ENCODE measurements at places on chromosomes 13 and 19.

DNA sequence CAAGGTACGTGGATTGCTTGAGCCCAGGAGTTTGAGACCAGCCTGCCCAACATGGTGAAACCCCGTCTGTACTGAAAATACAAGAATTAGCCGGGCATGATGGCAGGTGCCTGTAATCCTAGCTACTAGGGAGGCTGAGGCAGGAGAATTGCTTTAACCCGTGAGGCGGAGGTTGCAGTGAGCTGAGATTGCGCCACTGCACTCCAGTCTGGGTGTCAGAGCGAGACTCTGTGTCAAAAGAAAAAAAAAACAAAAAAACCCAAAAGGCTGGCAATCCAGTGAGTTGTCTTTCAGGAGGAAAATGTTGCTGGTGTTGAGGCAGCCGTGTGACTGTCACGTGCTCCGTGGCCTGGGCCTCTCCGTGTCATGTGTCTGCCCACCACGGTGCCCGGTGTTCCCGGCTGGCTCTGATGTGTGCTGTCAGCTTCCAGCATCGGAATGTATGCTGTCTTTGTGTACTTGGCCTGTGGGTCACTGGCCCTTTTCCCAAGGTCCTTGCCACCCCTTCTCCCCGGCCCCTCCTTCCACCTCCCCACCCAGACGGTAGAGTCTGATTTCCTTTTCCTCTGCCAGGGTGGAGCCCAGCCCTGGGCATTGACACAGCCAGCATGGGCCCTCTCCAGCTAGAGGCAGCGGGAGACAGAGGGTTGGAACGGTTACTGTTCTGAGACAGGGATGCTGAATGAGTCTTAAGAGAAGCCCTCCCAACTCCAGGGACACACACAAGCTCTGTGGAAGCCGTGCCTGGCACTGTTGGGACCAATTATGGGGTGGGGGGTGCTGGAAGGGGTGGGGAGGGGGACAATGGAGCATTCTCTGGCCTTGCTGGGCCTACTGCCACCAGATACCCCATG is 7.2 kb upstream of the TUBB4A start:
- no peak for DNase-seq

GRCh38 chr19:4096049-4096892 is 27.7 kb downstream of the MAP2K2 start:
- no peak for DNase-seq

GRCh38 chr13:93984876-93985275 is 494.6 kb downstream of the DCT start:
- DNase-seq = no peak

GRCh38 chr19:7792281-7792680 is 29.2 kb downstream of the CLEC4M start:
- DNase-seq = no peak

GRCh38 chr19:50147462-50148423 is 15.3 kb downstream of the IZUMO2 start:
- peak; percentile 54 for DNase-seq

DNA sequence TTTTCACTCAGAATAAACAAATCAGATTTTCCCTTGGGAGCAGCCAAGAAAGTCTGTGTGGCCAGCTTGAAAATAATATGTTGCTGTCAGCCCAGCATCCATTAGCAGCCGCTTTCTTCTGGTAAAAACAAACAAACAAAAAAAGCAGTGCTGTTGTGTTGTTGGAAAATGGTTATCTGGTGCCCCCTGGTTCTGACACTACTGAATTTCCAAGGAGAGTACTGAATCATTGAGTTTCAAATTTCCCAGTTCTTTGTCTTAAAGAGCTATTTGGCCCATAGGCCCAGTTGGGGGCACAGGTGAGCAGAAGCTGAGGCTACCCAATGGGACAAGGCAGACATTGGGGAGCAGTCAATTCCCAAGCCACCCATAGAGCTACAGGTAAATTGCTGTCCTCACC is 995.9 kb downstream of the UQCRFS1 start:
- DNase-seq = no peak

DNA sequence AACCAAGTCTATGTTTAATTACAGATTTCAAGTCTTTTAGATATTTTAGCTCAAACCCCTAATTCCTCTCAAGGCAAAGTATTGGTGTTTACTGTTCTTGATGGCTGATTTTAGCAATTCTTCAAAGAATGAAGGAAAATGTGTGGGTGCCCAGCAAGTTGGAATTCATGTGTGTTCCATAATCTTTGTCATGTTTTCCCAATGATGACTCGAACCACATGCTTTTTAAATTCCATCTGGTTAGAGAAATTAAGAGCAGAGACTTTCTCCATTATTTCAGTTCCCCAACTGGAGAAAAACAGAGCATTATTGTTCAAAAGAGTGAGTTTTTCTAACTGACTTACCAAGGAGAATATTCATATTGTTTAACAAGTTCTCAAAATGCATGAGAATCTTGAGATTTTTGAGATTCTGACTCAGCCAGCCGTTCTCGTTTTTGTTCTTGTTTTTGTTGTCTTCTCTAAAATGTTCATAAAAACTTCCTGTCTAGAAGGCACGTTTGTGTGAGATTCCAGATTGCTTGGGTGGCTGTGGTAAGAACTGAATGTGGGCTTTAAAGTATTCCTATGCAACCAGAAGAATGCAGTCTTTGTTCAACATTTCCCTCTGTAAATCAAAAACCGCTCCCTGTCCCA is 404.7 kb downstream of the IRS2 start:
- DNase-seq = no peak

- DNase-seq = no peak
Measured at GRCh38 chr13:34570698-34571353, 371.2 kb upstream of the NBEA start.

DNA sequence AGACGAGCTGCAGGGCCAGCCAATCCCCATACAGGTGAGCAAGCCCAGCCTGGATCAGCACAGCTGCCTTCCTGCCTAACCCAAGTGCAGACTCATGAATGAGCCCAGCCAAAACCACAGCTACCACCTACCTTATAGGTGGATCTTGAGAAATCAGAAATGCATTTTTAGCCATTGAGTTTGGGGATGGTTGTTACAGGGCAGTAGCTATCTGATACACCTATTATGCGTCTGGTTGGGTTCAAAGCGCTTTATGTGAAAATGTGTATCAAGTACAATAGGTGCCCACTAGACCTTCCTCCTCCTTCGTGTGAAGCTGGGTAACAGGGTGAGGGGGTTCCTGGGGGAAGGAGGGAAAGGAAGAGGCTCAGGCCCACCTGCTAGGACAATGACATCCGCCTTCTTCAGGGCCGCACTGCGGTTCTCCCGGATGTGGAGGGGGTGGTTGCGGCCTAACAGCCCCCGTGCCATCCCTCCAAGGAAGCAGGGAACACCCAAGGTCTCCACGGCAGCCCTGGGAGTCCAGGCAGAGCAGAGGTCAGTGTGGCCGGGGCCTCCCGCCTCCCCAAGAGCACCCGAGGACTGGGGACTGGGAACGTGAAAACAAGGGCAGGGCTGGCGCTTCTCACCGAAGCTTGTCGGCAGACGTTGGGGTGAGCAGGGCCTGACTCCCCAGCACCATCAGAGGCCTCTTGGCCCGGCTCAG is 11.7 kb downstream of the SYDE1 start:
- DNase-seq = no peak

DNA sequence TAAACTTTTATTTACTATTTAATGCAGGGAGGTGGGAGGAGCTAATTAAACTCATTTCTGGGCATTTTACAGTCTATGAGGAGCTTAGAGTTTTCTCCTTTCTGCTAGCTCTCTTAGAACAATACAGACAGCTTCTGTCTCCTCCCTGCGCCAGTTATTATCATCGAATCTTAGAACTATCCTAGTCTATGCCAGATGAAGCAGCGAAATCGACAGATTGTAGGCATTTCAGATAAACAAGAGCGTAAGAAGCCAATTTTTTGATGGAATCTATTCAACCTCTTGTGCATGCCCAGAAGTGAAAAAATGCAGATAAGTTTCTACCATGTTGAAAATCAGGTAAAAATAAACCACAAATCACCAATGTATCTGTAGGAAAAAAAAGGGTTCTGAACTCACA is 297.1 kb downstream of the KLF12 start:
- DNase-seq = no peak

GRCh38 chr19:10290357-10290875 is 664 bp downstream of the ICAM5 start:
- no peak for DNase-seq

DNA sequence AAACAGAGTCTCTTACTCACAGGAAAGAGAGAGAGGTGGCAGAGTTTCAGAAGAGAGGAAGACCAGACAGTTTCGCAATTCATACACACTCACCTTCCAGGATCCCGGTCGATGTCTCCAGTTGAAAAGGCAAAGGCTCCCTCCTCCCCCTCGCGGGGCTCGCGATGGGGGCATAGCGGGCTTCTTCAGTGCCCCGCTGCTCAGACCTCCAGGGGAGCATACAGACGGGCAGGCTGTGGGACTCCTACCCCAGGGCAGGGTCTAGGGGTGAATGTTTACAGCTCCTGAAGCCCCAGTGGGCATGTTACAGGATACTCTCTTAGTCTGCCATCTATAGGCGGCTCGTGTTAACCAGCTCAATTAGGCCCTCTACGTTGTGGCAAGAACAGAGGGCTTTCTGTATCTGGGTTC is 139.2 kb downstream of the SLITRK5 start:
- no peak for DNase-seq

Measured in stimulated activated CD4-positive, alpha-beta T cell treated with anti-CD3 and anti-CD28 coated beads, Interleukin-2, amount 100 ng/mL, for 48 hours (primary cell).